ENCODE measurements at places on chromosomes 2 and 18.

- DNase-seq, result no peak
These were observed 175.2 kb downstream of the LOXHD1 start for GRCh38 chr18:46481847-46482245.

DNA sequence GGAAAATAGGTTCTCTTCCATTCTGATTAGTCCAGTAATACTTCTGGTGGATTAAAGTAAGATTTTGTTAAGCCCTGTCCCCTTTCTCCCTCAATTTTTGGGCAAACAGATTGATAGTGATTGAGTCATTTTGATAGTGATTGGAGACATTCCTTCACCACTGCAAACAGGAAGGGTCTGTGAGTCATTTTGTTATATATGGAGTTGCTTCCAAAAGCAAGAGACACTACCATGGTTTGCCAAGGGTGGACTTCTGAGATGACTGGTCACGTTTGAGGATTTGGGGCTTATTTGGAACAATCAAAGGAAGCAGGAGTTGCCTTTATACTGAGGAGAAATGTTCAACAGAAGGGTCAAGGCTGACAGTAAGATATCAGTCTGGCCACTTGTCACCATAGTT is 249.9 kb downstream of the PARD3B start:
- DNase-seq, result no peak

- DNase-seq, result no peak
These were observed 47.1 kb downstream of the COPS8 start for GRCh38 chr2:237132799-237133198.

GRCh38 chr2:9780368-9781130 is 62.7 kb upstream of the TAF1B start:
- DNase-seq, result no peak

GRCh38 chr18:59265246-59265973 is 7.8 kb downstream of the RAX start:
- no peak for DNase-seq

DNA sequence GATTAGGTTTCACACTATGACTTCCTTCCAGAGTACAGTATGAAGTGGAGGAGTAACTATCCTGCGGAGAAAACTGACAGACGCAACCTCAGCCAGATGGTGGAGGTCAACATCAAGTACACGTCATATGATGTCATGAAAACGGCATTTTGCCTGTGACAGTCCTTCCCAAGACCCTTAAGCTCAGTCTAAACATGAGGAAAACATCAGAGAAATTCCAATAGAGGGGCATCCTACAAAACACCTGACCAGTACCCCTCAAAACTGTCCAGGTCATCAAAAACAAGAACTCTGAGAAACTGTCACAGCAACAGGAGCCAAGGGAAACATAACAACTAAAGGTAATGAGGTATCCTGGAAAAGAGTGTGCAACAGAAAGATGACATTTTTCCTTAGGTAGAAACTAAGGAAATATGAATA is 1.7 kb downstream of the RNU4ATAC start:
- no peak for DNase-seq

DNA sequence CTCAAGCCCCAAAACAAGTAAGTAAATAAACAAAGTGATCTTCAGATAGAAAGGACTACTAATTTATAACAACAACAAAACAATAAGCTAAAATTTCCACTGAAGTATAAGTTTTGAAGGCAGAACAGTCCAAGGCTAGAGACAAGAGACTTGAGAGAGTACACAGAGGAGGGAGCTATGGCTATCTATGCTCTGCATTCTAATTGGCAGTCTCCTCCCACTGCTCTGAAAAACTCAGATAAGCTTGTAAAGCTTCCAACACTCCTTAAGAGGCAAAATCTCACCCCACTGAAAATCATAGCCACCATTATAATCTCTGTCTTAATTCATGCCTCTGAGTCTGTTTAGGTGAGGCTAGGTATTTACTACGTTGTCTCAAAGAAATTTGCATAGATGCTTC is 714.6 kb upstream of the LRATD1 start:
- DNase-seq, result no peak

- DNase-seq, result no peak
These were observed 7.2 kb downstream of the AGAP1 start for GRCh38 chr2:235500761-235501672.

GRCh38 chr2:14778015-14778414 is 145.5 kb downstream of the LRATD1 start:
- DNase-seq, result no peak

DNA sequence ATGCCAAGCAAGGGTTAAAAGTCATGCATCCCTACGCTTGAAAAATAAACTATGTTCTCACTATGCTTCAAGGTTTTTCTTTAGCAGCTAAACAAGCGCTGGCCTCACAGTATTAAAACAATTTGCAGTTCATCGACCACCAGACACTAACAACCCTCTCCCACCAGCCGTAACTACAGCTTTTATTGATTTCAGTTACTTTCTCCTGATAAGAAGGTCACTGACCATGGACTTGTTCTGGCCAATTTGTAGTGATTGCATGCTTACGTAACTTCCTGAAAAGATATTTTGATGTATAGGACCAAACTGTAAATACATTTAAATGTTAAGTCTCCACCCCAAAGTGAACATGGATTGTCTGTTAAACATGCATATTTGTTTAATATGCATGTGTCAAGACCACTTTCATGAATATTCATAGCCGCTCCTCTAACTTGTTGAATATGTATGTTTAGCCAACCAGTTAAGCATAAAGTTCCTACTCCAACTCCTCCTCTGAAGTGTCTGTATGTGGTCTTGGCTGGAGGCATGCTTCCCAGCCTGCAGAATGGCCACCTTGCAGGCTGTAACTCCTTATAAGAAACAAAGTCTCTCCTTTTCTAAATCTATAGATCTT is 1.7 kb upstream of the THOC1 start:
- DNase-seq, result no peak

DNA sequence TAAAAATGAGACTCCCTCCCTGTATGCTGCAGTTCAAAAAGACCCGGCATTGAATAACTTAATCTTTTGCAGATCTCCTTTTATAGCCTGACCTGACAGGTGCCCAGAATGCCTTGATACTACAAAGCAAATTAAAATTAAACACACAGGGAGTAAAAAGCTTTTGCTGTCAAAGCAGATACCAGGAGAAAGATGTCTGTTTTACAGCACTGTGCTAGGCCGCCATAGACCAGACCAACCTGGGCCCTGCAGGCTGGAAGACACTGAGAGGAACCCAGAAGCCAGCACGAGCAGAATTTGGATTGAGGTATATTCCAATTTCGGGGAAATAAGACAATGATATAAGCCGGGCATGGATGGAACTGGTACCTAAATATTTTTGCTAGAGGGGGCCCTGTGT is 602.8 kb upstream of the SOX11 start:
- no peak for DNase-seq

- DNase-seq, result no peak
These were observed 121.0 kb upstream of the XPO1 start for GRCh38 chr2:61658841-61659780.

- DNase-seq, result no peak
These were observed 103.7 kb downstream of the USP34 start for GRCh38 chr2:61367177-61367576.

DNA sequence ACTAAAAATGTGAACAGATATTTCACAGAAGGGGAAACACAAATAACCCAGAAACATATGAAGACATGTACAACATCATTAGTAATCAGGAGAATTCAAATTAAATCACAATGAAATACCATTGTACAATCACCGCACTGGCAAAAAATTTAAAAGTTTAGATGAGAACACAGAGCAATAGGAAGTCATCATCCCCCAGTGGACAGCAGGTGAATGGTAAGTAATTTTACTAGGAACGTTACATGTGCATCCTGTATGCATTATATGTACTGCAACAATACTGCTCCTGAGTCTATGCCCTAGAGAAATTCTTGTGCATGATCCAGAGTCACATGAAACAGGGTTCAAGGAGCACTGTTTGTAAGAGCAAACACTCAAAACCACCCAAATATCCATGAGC is 713.8 kb downstream of the NRXN1 start:
- DNase-seq, result no peak

- no peak for DNase-seq
These were observed 312.3 kb upstream of the PKDCC start for GRCh38 chr2:41735476-41735875.

- DNase-seq, result no peak
These were observed 81.4 kb downstream of the CMPK2 start for GRCh38 chr2:6784291-6784690.

DNA sequence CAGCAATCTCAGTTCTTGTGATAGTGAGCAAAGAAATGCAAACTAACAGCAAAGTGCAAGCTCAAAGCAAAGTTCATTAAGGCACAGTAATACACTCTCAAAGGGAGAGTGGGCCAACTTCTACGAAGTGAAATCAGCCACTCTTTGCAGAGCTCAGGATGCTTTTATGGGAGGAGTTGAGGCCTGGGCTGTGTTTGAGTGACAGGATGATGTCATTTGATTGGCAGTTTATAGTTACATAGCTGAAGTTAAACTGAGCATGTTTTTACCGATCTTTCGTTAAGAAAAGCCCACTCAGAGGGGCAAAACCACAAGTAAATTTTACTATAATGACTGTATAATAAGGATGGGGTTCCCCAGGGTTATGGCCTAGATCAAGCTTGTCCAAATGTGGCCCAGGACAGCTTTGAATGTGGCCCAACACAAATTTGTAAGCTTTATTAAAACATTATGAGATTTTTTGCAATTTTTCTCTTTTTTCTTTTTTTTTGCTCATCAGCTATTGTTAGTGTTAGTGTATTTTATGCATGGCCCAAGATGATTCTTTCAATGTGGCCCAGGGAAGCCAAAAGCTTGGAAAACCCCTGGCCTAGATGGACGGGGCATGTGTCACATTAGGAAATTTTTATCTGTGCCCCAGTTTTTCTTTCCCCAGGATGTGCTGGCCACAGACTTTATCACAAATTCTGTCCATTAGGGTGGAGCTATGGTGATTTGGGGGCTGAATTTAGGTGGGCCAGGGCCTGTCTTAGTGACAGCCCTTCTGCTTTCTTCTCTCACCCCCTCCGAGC is 8.3 kb upstream of the DNAH7 start:
- DNase-seq, result no peak

DNA sequence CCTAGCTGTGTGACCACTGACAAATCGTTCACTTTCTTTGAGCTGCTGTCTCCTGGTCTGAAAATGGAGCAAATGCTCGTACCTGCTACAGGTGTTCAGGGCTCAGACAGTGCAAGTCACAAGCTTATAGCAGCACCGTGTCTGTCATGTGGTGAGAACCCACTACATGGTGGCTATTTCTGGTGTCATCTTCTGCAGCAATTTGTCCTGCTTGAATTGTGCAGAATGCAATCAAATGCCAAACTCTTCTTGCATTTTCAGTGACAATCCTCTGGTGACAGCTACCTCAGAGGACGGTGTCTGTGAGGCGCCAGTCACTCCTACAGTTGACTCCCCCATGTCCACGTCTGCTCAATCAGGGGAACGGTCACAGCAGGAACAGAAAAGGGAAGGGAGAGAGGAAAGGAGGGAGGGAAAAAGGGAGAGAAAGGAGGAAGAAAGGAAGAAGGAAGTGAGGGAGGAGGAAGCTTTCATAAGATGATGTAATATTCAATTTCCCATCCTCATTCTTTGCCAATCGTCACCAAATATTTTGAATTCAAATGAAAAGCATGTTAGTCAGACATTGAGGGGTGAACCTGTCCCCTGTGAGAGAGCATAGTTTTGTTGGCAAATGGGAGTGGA is 122.2 kb downstream of the BCL2 start:
- DNase-seq, result no peak

- no peak for DNase-seq
These were observed 188.5 kb upstream of the CDH2 start for GRCh38 chr18:28365411-28365831.

DNA sequence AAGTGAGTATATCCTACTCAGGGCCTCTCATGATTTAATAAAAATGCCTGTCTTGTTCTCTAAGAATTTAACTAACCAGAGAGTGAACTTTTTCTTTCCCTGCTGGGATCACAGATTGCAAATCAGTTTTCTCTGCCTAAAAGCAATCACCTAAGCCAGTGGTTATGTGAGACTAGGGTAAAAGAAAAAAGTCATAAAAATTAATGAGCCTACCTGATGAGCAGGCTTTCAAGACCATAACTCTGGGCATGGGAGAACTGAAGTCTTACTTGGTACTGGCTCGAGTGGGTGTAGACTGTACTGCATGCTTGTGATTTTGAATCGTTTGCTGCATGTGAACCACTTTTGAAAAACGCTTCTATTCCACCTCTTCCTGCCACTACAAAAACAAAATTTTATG is 1677.0 kb upstream of the LRRTM1 start:
- no peak for DNase-seq

DNA sequence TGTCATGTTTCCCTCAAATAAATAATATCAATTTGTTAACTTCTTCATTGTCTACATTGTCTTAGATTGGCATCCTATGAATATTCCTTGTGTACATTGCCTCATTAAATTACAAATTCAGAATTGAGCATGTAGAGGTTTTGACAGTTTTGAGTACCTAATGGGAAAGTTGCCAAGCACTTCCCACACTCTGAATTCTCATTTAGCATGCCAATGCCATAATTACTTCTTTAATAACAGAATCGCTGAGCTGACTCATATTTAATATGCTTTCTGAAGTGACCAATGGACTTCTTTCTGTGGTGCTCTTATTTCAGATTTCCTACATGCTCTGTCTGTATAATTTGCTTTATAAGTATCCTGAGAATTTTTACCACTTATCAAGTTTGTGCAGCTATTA is 114.4 kb upstream of the NOL4 start:
- no peak for DNase-seq

- DNase-seq, result no peak
These were observed 25.9 kb downstream of the OSR1 start for GRCh38 chr2:19332503-19332902.

GRCh38 chr2:72108121-72108520 is 39.5 kb downstream of the CYP26B1 start:
- DNase-seq, result no peak

DNA sequence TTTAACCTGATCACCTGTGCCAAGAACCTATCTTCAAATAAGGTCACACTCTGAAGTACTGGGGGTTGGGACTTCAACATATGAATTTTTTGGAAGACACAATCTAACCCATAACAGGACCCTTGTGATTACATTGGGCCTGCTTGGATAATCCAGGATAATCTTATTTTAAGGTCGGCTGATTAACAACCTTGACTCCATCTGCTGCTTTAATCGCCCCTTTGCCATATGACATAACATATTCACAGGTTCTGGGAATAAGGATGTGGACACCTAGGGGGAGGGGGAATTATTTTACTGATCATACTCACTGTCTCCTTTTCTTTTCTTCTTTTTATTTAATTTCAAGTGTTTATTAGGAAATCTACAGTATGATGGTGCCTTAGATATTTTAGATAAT is 34.8 kb downstream of the CDH20 start:
- DNase-seq, result no peak

DNA sequence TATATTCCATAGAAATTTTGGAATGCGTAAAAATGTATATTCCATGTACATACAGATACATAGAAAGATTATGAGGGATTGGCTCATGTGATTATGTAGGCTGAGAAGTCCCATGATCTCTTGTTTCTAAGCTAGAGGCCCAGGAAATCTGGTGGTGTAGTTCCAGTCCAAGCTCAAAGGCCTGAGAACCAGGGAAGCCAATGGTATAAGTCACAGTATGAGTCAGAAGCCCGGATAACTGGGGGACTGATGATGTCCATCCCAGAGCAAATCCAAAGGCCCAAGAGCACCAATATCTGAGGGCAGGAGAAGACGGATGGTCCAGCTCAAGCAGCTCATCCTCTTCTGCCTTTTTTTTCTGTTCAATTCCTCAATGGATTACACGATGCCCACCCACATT is 385.0 kb upstream of the KLHL29 start:
- no peak for DNase-seq

- DNase-seq, result no peak
These were observed 4.1 kb downstream of the NFE2L2 start for GRCh38 chr2:177260379-177260778.
